ENCODE measurements at places on chromosomes 6 and 20.

DNA sequence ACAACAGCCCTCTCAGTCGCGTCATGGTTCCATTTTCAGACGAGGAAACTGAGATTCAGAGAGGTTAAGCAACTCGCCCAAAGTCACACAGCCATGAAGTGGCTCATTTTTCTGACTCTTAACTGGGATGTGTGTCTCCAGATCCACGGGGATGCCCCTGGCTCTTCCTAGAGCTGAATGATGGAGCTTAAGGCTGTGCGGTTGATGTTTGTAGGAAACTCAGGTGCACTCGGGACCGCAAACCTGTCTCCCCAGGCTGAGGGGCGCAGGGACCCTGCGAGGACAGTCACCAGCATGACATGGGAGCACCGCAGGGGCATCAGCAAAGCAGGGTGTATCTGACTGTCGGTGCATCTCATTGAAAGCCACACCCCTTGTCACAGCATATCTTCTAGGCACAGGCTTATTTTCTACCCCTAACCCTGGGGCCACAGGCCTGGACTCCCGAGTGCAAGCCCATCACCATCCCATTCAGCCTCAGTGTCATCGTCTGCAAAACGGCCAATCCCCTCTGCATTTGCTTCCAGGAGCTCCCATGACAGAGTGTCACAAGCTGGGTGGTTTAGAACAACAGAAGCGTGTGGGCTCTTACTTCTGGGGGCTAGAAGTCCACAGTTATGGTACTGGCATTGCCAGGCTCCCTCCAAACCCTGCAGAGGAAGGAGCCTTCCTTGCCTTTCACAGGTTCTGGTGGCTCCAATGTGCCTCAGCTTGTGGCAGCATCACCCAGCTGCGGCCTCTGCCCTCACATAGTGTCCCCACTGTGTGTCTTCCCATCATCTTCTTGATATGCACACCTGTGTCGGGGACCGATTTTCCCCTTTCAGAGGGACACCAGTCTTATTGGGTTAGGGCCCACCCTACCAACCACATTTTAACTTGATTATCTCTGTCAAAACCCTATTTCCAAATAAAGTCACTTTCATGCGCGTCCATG is 9.9 kb upstream of the ARHGAP40 start:
- DNase-seq: no peak

- no peak for DNase-seq
Measured at GRCh38 chr6:62086047-62086446, 200.0 kb downstream of the KHDRBS2 start.

DNA sequence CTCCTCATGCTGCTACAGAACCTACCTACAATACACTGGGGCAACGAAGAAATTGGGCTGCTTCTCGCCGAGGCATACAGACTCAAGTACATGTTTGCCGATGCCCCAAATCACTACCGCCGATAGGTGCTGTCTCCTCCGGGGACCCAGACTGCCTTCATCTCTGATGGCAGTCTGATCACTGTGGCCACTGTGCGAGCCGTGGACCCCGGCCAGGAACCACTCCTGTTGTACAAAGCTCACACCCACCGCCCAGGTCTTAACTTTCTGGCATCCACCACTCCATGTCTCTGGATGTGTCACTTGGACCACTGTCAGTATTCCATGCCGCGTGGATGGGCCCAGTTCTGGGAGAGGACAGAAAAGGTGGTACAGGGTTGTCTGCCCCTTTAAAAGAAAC is 22.7 kb upstream of the RNF8 start:
- no peak for DNase-seq

DNA sequence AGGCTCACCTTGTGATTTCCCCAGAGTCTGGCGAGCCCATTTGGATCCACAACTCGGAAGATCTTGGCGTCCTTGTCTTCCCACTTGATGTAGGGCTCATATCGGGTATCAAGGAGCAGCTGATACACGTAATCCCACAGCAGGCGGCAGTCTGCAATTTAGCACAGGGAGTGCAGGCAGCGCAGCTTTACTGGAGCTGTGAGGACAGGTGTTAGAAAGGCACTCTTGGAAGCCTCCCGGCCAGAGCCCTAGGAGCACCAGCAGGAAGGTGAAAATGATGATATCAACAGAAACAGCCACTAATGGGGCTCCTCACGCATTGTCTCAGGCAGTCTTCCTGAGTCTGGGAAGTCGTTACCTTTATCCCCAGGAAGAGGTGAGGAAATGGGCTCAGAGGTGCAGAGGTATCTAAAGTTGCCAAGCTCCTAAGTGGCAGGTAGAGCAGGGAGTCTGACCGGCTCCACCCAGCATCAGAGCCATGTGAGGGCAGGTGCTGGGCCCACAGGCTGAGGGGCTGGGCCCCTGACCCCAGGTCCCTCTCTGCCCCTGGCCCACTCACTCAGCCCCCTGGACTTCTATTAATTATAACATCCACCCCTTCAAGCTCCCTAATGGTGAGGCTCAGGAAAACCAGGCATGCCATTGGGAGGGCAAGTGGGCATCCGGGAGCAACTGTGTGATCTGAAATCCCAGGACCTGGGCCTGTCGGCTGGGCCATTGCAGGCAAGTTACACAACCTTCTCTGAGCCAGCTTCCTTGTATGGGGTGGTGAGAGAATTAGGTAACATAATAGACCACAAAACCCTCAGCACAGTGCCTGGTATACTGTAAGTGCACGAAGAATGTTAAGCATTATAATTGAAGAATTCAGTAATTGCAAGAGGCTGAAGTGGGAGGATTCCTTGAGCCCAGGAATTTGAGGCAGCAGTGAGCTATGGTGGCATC is 18.3 kb downstream of the ETV7 start:
- DNase-seq: peak; percentile 49

DNA sequence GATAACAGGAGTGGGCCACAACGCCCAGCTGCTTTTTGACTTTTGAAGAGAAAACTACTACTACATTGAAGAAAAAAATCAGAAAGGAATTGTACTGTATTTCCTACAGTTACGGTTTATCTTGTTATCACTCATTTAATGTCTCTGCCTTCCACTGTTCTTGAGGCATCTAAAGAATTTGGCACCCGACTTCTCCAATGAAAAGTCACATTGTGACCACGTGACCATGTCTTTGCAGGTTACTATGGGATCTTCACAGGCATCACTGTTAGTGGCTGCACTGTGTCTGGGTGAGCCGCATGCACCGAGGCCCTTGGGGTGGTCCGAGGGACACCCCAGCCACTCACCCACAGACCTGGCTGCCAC is 26.8 kb downstream of the RRBP1 start:
- DNase-seq: no peak

DNA sequence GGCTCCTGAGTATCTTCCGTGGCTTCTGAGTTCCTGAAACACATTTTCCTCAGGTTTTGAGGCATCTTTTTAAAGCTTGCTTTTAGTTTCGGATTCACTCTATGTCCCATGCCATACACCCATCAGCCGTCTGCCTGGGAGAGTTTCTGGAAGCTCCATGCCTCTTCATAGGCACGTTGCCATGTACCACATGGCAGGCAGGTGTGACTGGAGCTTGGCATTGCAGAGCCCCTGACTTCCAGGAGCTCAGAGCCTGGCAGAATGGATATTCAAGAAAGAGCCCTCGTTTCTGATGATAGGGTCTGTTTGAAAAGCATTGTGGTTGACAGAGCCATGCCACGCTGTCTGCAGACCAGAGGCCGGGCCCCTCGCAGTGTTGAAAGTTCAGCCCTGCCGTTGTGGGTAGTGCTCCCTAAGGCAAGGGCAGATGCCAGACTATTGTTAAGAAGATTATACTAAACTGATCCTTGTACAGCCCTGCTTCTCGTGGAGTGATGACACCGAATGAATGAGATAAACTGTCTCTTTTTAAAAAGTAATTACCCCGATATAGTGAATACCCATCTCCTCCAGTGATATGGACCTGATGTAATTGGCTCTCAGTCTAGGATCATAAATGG is 100.0 kb downstream of the RPP40 start:
- DNase-seq: no peak

- no peak for DNase-seq
Measured at GRCh38 chr6:75748003-75748742, 866 bp upstream of the MYO6 start.

DNA sequence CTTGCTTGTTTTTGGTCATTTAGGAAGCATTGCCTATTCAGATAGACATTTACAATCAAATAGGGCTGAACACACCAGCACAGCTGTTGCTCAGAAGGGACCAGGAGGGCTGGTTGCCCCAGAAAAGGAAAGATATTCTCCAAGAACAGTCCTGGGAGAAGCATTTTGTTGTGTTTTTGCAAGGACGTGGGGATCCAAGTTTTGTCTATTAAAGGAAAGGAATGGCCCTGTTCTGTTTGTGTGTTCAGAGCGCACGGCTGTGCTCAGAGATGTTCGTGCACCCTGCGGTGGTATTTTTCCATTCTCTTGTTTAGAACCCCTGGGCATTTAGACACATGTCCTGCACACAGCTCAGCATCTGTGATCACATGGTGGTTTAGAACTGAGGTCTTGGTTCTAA is 82.5 kb downstream of the TXNDC5 start:
- DNase-seq: no peak

Data from NCI-H187 treated with DMSO at 0.1 percent for 48 hours (cell line).